ENCODE measurements at places on chromosomes 3 and 15. TPM values are rescaled to one million over a fixed set of nuclear protein-coding genes. Genes with fewer than 3 reads are reported as not detected.

DNA sequence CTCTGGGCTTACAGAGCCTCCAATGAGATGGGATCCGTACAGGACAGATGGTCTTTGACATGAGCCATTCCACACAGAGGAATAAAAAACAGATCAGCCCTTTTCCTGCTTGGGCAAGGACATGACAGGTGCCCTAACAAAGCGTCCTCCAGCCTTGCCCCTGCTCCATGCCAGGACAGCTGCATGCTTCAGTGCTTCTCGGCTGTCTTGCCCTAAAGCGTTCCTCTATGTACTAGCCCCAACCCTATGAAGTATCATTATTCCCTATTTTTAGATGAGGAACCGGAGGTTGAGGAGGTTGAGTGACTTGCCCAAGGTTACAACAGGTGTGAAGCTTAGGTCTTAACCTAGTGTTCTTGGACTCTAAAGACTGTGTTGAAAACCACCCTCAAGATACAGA, 10.5 kb downstream of the POMGNT2 start:
- no peak for DNase-seq

DNA sequence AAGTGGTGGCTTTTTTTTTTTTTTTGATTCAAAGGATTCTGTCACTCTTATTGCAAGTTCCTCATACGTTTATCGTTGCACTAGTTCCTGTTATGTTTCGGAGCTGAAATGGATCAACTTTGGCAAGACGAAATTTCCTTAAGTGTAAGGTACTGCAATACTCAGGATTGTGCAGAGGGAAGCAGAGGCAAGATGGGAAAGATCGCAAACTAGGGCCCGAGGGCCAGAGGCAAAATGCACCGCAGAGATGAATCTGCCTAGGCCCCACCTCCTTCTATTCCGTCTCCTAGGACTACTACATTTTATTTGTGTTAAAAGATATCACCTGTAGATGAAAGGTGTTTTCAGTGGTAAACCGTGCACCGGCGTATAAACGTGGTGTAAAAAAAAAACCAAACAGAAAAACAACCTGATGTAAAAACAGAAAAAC, 331 bp downstream of the RNU6-1 start:
- peak; percentile 67 for DNase-seq

DNA sequence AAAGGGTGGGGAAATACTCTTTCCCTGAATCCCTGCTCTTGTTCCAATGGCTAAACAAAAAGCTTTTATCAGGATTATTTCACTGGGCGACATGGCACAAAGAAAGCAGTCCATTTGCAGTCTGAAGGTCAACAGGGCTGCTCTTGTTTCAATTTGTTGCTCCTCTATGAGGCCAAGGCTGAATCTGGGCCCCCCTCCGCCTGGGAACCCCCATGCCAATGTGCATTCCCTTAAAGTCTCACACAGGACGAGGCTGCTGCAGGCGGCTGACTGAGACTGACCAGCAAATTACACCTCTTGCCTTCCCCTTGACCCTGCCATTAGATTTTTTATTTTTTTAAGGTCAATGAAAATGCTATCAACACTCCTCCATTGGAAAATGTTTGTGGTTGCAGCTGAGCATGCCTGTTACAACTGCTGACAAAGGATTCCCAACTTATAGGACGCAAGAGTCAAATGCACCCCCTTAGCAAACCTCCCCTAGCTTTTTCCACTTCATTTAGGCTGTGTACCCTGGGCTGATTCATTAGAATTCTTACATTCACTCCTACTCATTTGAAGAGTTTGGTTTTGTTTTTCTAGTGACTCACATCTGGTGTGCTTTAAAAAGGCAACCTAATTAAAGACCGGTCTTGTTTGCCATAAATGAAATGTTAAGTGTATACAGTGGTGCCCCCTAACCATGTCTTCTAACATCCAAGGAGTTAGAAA, 60.8 kb upstream of the ARHGEF3 start:
- DNase-seq: peak; percentile 89

GRCh38 chr3:119062892-119063291, 28.2 kb upstream of the IGSF11 start:
- DNase-seq: no peak

- no peak for DNase-seq
These were observed 24.0 kb downstream of the TKT start for GRCh38 chr3:53231532-53232511.

PP2D1 gene
- not detected for total RNA-seq

GRCh38 chr3:100810671-100811070, 101.4 kb downstream of the TFG start:
- DNase-seq: peak; percentile 64

DNA sequence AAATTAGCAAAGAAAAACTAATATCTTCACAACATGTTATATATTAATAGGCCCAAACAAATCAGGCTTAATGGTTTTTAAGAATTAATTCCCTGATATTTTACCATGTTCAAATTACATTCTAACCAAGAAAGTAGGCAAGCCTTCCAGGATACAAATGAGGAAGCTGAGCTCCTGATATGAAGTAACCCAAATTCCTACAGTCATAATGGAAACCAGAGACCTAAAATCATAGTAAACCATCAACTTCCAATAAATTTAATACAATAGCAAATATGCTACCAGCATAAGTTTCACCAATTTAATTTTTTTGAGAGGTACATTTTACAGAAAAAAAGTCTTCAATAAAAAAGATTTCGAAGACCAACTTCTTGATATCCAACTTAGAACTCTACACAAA, 3.8 kb downstream of the DCBLD2 start:
- DNase-seq: no peak

DNA sequence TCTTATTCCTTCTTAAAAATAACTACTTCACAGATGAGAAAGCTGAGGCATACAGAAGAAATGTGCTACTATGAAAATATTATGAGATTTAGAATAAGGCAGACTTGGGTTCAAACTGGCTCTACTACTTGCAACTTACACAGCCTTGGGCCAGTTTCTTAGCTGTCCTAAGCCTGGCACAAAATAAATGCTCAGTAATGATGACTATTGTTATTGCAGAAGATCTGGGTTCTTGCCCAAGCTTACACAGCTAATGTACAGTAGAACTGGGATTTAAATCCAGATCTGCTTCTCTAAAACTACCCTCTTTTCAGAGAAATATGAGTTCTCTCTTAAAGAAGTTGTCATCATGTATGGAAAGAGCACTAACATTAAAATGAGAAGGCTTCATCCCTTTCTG, 228.2 kb upstream of the TPRG1 start:
- DNase-seq: no peak

DNA sequence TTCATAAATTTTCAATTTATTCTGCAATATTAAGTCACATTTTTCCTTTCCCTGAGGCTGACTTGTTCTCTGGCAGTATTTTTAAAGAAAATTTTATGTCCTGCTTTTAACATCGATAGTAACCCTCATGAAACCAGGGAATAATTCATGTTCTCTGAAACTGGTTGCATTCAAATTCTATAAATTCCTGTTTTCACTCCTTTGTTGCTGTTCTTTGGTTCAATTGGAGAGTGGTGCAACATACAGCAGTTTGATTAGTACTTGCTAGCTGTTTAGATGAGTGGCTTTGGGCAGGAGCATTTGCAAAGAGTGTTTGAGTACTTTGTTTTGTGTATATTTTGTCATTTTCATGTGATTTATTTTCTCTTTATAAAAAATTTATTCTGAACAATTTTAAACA, 19.2 kb downstream of the ZIC1 start:
- no peak for DNase-seq

DNA sequence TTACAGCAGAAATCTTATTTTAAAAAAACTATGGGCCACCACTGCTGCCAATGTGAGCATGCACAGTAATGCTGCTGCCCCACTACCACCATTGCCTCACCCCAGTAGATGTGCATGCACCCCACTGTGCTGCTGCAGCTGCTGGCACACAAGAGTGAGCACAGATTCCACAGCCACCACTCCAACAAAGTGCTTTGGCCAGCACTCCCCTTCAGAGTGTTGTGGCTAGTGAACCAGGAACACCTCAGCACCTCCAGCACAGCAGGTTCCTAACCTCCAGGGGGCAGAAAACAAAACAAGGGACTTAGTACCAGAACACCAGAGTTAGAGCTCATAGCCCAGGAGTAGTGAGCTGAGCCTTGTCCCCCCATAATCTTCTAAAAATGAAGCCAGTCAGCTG, 629.6 kb downstream of the PYDC2 start:
- peak; percentile 19 for DNase-seq

WDR72 gene
- not detected for total RNA-seq

CRYBG3 gene
- 16.4 TPM for total RNA-seq

DNA sequence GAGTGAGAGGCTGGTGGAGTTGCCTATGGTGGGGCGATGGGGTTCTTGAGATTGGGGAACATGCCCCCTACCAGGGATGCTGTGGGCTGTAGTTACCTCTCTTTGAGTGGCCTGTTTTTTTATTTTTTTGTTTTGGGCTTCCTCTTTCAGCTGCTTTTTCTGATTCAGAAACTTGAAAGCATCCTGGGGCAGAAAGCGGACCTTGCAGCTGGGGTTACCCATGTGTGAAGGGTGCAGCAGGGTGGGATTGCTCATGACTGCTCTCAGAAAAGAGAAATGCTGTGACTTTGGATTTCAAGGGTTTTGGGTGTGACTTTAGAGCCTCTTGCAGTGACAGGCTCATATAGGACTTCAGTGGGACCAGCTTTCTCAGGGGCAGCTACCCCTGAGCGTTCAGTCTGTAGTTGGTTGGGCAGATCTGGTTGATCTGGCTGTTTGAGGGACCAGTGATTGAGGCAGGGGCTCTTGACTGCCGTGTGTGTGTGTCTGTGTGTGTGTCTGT, 1.8 kb downstream of the LIMD1 start:
- DNase-seq: no peak

DNA sequence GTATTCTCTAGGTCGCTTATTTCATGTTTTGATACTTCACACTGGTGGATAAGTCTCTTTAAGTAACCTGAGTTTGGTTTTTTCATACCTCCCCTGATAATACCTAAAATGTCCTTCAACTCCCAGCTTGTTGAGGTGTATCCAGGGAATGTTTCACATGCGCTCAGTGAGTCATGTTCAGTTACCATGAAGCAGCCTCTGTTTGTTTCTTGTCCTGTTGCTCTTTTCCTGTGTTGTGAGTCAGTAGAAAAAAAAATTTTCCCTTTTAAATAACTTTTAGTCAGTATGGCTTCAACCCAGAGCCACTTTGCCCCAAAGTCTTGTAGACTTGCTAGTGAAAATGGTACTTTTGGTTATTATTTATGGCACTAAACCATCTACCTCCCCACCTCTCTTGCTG, 278.4 kb upstream of the ZPLD1 start:
- peak; percentile 99 for DNase-seq

DNA sequence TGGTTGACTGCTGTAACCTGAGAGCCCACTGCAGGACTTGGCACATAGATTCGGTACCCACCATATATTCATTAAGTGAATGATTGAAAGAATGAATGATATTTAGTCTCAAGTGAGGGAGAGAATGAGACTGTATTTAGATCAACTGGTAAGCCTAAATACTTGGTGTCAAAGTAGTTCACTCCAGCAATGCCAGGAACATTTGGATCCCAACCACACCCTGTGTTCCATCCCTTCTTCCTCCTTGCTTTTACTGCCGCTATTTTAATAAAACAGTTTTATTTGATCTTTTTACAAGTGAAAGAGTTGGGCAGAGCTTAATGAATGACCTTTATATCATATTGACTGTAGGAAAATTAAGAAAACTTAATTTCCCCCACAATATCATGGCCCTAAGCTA, 473.6 kb upstream of the CBLB start:
- no peak for DNase-seq

GRCh38 chr15:85725019-85725418, 69.7 kb downstream of the KLHL25 start:
- DNase-seq: no peak

ZNF106 gene
- total RNA-seq: 27.8 TPM

GRCh38 chr15:77013776-77014131, 18.8 kb downstream of the PSTPIP1 start:
- DNase-seq: peak; percentile 65

DNA sequence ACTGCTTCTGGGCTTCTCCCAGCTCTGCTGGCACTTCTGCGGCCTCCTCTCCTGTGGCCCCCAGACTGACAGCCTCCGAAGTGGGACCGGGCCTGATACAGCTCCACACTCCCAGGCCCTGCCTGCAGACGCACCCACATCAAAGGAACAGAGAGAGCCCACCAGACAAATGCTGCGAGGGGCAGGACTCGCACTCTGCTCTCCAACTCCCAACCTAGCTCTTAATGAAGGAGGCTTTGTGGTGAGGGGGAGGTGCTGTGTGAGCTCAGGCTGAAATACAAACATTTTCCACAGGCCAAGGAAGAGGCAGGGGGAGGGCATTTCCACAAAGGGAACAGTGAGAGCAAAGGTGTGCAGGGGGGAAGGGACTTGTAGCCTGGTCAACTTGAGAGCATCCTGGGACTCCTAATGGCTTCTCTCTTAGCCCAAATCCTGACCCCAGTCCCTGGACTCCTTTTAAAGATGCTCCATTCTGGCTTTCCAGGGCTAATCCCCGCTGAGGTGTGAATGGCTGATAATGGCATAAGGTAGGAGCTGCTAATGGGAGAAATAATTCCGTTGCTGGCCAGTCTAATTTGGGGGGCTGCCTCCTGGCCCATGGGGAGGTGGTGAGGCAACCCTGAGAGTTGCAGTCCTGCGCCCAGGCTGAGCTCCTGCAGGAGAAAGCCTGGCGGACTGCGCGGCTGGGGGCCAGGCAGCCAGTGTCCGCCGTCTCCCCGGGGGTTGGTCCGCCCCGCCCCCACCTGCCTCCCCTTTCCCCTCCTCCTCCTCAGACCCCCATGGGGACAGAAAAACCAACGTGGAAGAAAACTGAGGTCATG, 9.6 kb downstream of the LINGO1 start:
- no peak for DNase-seq

RETNLB gene
- total RNA-seq: not detected

CISH gene
- 0.81 TPM for total RNA-seq

GABRB3 gene
- total RNA-seq: not detected

GRCh38 chr3:104909721-104910120, 457.0 kb upstream of the ALCAM start:
- peak; percentile 55 for DNase-seq

GRCh38 chr3:169272532-169272931, 391.0 kb downstream of the MECOM start:
- no peak for DNase-seq

AADACL2 gene
- total RNA-seq: not detected

LMAN1L gene
- not detected for total RNA-seq

- no peak for DNase-seq
These were observed 9.5 kb downstream of the ZNF280D start for GRCh38 chr15:56723787-56724186.

DNA sequence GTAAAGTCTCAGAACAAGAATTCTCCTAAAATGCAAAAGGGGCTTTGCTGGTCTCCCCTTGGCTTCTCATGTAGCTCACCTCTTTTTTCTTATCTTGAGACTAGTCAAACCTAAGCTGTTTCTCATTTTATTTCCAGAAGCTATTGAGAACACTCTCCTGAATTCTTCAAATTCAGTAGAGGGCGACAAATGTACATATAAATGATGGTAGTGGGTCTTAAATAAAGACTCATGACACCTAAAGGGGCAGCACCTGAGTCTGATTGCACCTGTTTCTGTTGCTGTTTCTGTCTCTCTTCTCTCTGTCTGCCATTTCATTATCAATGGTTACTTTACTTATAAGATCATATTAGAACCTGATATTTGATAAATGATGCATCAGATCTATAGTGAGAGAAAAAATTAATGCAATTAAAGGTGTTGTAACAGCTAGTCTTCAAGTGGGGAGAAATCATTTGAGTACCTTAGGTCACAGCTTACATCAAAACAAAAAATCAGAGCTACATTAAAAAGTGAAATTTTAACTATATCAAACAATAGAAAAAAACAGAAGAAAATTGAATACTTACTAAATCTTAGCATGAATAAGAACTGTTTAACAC, 7.0 kb downstream of the ADIPOQ start:
- DNase-seq: peak; percentile 44

C3orf20 gene
- not detected for total RNA-seq
